ENCODE measurements at places on chromosomes 13 and 19.
A peak's percentile ranks its signal among the peaks of the same experiment; 100 is the strongest.

DNA sequence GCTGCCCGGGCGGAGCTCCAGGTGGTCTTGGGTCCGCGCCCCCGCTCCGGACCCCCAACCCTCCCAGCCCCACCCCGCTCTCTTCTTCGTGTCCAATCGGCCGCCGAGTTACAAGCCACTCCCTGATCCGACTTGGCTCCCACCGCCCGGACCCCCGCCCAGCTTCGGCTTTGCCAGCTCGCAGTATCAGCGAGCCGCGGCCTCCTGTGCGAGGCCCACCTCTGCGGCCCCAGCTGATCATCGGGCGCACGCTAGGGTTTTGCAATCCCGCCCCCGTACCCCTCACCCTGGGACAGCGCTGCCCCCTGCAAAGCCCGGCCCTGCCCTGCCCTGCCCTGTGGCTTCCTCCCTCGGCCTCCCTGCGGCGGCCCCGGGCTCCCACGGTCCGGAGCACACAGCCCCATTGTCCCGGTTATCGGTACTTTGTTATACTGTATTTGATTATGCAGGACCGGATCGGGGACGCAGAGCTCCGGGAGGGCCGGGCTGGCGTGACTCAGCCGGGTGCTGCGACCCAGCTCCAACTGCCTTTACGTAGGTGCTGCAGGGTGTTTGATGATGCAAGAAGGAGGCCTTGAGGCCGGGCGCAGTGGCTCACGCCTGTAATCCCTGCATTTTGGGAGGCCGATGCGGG is 598 bp upstream of the LPAR2 start:
- no peak for DNase-seq

DNA sequence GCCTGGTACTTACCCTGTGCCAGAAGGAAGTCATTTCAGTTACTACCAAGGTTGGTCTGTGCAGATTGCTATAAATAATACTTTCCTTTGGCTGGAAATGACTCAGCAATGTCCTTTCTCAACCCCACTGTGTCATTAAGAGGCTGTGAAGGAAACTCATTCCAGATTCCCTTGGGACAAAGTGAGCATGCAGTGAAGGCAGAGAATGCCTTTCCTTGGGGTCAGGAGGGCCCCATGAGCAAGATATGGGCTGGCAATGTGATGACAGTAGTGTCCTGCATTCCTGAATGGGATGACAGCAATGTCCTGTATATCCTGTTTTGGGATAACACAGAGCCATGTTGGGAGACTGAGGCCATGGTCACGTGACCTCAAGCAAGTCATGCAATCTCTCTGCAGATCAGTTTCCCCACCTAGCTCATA is 213.1 kb upstream of the TMTC4 start:
- DNase-seq, result no peak

GRCh38 chr13:83794583-83794982 is 87.7 kb downstream of the SLITRK1 start:
- no peak for DNase-seq

GRCh38 chr19:33868788-33869412 is 72.2 kb downstream of the KCTD15 start:
- peak; percentile 46 for DNase-seq

- no peak for DNase-seq
Measured at GRCh38 chr19:12967907-12968306, 1.5 kb upstream of the DAND5 start.

GRCh38 chr13:103517066-103517767 is 451.0 kb upstream of the SLC10A2 start:
- no peak for DNase-seq

DNA sequence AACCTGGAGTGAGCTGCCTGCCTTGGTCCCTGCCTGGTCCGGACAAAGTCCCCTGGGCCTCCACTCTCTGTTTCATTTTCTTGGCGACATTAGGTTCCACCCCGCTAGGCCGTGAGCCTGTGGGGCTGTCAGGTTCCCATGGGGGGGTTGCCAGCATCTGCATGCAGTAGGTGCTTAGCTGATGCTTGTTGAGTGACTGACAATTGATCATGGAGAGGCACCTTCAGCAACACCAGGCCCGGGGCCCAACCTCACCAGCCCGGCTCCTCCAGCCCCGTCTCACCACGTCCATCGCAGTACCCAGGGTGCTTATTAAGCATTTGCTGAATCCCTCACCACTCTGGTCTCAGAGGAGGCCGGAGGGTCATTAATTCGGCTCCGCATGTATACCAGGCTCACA is 13.4 kb downstream of the MISP start:
- DNase-seq, result no peak

DNA sequence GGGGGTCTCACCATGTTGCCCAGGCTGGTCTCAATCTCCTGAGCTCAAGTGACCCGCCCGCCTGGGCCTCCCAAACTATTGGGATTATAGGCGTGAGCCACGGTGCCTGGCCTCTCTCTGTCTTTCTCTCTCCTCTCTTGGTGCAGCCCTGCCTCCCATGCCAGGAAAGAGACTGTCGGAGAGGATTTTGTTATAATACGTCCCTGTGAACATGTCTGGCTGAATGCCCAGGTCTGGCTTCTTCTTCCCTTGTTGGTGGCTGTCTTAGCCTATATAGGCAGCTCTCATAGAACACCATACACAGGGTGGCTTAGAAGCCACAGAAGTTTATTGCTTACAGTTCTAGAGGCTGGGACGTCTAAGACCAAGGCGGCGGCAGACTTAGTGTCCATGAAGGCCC is 46.4 kb downstream of the PEX11G start:
- no peak for DNase-seq

DNA sequence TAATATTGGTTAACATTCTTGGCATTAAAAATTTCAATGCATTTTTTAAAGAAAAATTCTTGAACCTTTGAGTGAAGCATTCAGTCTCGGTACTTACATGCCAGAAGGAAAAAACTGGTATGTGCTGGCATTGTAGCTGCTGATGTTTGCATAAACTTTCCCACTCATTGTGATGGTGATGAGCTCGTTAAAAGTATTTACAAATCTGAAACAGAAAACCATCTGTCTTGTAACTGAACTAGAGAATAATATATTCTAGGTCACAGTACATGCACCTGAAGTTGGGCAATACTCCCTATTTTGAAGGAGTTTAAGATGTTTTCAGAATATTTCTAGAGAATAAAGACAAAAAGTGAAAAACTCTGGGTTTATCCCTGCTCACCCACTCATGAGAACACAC is 64.1 kb downstream of the SLC15A1 start:
- no peak for DNase-seq

DNA sequence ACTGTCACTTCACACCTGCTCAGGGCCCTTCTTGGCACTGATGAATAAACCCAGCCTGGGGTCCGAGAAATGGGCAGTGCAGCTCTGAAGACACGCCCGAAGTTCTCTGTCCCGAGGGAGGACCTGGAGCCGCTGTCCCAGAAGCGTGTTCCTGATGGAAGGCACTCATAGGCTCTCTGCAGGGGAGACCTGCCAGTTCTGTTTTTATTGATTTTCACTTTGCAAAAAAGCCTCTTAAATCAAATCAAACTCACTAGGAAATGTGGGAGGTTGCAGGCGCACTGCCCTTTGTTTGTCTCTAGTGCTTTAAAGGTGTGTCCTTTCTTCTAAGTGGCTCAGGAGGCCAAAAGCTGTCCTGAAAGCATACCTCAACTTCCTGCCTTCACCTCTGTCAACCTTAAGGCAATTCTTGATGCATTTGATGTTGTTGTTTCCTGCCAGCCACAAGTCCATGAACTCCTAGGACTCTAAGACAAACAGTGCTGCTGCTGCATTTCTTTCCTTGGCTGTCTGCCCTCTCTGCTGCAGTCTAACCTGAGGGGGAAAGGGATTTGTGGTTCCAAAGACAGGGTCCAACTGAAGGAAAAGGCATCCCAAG is 663.2 kb downstream of the UQCRFS1 start:
- DNase-seq, result no peak

Measured in left lobe of liver (tissue), 2 donors.